Activated CD8-positive, alpha-beta memory T cell treated with anti-CD3 and anti-CD28 coated beads for 4 hours (primary cell): ENCODE measurements at places on chromosomes 7 and 10.

GRCh38 chr10:75857269-75857846 is 425.9 kb downstream of the LRMDA start:
- DNase-seq: no peak

- no peak for DNase-seq
Measured at GRCh38 chr10:69262292-69262751, 16.0 kb upstream of the HK1 start.

GRCh38 chr7:132138817-132139216 is 437.5 kb downstream of the PLXNA4 start:
- DNase-seq: no peak

DNA sequence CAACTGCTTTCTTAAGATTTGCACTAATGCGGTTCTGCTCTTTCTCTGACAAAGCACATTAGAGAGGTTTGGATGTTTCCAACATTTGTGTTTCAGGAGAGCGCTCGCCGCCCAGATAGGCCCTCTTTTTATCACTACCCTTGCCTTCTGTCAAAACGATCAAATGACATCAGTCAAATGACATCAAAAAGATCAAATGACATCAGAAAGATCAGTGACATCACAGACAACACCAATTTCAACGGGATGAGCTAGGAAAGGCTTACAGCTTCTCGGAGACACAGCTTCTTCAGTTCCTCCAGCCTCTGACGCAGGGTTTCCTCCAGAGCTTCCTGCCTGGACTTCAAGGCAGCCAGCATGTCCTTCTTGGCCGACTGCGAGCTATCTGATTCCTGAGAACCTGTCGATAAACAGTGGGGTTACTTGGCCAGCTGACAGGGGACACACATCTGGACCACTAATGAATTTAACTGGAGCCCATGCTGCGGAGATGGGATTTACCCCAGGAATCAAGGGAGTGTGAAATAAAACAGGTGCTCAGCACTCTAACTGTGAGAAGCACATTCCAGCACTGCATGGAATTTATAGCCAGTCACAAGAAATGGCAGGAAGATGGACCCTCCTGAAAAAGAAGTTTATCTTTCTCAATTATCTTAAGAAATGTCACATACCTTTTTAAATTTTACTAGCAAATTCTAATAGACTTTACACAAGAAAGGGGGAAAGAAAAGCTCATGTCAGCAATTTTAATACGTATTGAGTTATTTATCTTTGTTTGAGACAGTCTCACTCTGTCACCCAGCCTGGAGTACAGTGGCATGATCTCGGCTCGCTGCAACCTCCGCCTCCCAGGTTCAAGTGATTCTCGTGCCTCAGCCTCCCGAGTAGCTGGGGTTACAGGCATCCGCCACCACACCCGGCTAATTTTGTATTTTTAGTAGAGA is 88.2 kb downstream of the PRPF18 start:
- DNase-seq: no peak

GRCh38 chr10:86162696-86163400 is 203.7 kb downstream of the GRID1 start:
- DNase-seq: no peak
